Kidney tubule cell (primary cell): ENCODE measurements at places on chromosomes 6 and 20.
A peak's percentile ranks its signal among the peaks of the same experiment; 100 is the strongest.

DNA sequence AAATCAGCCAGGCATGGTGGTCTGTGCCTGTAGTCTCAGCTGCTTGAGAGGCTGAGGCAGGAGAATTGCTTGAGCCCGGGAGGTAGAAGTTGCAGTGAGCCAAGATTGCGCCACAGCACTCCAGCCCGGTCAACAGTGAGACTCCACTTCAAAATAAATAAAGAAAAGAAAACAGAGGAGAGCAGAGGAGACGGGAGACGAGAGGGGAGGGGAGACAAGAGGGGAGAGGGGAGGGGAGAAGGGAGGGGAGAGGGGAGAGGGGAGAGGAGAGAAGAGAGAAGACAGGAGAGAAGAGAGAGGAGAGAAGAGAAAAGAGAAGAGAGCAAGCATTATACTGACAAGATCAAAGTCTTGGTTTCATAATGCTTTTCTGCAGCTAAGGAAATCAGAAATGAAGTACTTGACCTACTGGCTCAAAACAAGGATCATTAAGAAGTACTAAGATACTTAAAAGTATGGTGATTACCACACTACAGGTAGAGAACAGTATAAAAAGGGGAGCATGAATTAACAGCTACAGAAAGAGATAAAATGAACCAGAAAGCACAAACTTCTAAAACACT lies 30.5 kb downstream of the FAM8A1 start:
- DNase-seq: no peak

DNA sequence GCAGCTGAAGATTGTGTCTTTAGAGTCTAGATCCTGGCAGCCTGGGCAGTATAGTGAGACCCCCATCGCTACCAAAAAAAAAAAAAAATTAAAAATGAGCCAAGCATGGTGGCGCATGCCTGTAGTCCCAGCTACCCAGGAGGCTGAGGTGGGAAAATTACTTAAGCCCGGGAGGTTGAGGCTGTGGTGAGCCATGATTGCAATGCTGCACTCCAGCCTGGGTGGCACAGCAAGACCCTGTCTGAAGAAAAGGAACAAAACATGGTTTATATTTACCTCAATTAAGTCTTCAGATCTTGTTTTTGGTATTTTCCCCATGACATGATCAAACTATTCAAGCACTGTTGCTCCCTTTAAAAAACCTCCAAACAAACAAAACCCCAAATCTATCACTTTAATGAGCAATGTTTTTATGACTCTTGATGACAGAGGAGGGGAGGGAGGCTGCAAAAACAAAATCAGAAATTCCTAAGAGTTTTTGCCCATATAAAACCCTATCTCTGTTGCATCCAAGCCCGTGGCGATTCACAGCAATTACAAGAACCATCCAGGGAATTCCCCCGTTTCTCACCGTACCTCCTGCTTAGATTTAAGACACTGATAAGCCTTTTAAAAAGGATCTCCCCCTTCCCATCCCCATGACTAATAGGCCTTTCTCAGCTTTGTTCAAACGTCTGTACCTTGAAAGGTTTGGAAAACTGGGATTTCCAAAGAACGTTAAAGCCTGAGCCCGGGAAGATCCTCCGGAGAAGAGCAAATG lies 259.9 kb downstream of the BMP7 start:
- DNase-seq: peak; percentile 66

- peak; percentile 71 for DNase-seq
Measured at GRCh38 chr6:3175715-3176402, 18.5 kb upstream of the TUBB2A start.

DNA sequence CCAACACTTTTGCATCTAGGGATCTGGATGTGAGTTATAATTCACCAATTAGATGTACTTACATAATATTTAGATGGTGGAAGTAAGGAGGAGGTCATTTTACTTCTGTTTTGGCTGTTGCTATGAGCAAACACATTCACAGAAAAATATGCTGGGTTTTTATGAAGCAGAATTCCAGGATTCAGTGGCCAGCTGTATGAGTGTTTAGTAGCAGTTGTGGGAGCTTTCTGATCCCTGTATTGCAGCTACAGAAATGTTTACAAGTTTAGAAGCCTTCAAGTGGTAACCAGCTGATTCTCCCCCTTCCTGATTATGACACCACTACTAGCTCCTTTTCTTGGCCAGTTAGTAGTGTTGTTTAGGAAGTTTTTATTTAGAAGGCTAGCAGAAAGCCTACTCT lies 177.0 kb downstream of the TENT5A start:
- no peak for DNase-seq

- no peak for DNase-seq
Measured at GRCh38 chr6:1834207-1834606, 224.5 kb downstream of the FOXC1 start.

GRCh38 chr6:168686029-168686738 lies 245.2 kb downstream of the SMOC2 start:
- no peak for DNase-seq

GRCh38 chr6:149060985-149061760 lies 256.3 kb upstream of the TAB2 start:
- DNase-seq: peak; percentile 83

DNA sequence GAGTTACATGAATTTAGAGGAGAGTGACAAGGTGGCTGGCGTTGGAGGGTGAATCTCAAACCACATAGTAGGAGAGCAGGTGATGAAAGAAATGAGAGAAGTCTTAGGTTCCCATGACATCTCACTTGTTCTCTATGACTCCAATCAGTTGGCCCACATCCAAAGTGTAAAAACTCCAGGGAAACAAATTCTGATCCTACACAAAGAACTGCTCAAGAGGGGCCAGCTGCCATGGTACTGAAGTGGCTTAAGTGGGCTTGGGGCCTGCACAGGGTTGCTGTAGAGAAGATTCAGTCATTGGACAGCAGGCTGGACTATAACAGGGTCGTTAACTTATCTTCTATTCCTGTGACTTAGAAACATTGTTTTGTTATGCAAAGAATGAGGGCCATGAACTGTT lies 7.6 kb upstream of the ADGRF4 start:
- no peak for DNase-seq

DNA sequence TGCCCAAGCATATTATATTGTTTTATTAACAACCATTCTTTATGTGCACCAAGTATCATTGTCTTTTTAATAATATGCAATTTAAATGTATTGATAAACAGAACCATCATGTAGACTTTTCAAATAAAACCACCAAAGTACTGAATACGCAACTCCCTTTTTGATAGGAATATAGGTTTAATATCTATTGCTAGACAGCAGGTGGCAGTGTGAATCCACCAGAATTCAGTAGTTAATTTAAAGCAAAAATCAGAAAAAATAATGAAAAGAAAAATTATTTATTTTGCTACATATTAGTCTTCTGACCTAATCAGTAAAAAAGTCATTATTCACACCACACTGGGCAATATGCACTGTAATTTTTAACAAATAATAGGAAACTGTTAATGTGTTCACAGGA lies 143.7 kb downstream of the KLHL32 start:
- DNase-seq: peak; percentile 29

- DNase-seq: peak; percentile 34
Measured at GRCh38 chr6:85516168-85516567, 66.3 kb downstream of the NT5E start.
